Lung microvascular endothelial cell (primary cell): ENCODE measurements at places on chromosomes 11 and 22. TPM values are rescaled to one million over a fixed set of nuclear protein-coding genes. Genes with fewer than 3 reads are reported as not detected.

DNA sequence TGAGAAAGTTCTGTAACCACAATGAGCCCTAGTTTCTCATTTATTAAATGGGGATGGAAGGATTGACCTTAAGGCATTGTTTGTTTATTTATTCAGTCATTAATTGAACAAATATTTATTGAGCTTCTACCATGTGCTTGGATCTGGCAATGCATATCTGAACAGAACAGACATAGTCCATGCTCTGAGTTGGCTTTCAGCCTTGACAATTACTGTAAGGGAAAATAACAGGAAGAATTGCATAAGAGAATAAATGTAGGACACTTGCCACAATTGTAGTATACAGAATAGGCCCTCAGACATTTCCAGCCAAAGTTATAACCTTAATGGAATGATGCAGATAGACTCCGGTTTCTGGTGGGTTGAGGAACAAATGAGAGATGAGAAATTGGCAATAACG lies 160.5 kb upstream of the TTC12 start:
- DNase-seq = no peak

DNA sequence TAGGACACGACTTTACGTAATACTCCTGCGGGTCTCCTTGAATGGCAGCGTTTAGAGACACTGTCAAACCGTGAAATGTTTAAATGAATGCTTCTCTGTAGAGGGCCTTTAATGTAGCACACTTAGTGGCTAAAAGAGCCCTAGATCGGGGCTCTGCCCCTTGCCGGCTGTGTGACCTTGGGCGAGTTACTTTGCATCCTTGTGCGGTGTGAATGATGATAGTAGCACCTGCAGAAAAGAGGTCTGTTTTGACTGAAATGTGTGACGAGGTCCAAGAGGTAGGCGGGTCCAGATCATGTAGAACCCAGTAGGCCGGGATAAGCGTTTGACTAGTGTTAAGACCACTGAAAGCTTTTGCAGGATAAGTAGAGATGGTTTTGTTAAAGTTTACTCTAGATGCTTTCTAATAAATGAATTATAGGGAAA lies 866 bp downstream of the MED17 start:
- peak; percentile 16 for DNase-seq

DNA sequence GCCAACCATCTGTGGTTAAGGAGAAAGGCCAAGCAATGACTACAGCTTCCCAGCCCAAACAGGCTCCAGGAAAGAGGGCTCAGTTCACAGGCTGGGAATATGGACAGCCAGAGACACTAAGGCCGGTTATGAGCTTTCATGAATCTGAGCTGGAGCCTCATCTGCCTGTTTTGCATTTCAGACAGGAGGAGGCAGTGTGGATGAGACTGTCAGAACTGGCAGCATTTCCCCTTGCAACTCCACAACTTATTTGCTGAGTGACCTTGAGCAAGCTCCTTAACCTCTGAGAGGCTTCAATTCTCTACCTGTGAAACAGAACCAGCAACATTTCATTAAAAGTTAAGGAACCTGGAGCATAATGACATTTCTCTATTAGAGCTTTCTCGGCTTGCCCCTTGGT lies 264.0 kb downstream of the ETS1 start:
- peak; percentile 47 for DNase-seq

DNA sequence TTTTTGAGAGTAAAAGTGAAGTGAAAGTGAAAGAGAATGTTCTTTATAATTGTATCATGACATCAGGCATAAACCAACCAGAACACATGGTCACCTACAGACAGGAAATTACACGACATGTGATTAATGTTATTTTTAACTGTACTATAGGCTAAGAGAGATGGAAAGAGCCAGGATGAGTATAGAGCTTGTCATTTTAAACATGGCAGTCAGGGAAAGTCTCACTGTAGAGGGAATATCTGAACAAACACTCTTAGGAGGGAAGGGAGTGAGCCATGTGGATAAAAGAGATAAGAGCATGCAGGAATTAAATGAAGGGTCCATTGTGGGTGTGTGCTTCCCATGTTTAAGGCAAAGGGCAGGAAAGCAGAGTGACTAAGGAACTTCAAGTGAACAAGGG lies 599.1 kb upstream of the FAT3 start:
- no peak for DNase-seq

DNA sequence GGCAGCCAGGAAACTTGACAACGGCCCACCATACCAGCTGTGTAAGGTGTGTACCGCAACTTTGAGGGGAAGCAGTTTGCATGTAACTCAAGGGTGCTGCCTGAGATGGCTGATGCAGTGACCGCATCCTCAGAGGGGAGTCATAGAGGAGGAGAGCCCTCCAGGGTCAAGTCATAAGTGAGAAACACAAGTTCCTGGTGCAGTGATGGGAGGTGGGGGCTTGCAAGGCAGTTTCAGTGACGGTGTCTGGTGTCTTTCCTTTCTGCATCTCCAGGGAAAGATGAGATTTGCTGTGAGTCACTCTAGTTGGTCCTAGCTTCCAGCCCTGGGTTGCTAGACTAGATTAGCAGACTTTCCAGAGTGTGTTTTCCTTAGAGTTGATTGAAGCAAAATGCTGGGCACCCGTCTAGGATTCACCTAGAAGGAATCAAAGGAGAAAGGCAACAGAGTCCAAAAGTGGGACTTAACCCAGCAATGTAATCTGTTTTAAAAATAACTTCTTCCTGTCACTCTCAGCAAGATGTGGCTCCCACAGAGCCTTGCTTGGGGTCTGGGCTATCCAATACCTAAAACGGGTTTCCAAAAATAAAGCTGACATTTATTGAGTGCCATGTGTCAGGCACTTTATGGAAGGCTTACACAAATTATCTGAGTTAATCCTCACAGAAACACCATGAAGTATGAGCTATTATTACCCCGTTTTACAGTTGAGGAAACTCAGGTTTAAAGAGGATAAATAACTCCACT lies 265.4 kb upstream of the PLET1 start:
- DNase-seq = no peak

DNA sequence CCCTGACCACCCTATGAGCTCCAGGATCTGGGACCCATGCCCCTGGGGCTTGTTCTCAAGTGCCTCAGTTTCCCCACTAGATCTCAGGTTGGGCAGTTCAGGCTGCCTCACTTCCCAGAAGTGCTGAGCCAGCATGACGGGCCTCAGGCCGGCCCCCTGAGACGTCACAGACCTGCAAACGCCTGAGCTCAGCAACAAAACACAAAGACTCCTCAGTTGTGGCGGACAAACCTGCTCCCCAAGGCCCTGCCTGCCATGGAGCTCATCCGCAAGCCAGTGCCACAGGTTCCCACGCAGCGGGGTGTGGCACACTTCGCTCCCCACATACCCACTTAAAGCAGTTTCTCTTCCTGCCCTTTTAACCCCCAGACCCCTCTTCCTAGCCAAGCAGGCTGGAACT lies 45.2 kb downstream of the NECTIN1 start:
- DNase-seq = peak; percentile 18

Gene KRTAP5-8
- not detected in 2 replicates for total RNA-seq

GRCh38 chr22:50568626-50569025 lies 5.9 kb upstream of the SYCE3 start:
- no peak for DNase-seq

Gene MYOD1
- total RNA-seq = not detected in 2 replicates

DNA sequence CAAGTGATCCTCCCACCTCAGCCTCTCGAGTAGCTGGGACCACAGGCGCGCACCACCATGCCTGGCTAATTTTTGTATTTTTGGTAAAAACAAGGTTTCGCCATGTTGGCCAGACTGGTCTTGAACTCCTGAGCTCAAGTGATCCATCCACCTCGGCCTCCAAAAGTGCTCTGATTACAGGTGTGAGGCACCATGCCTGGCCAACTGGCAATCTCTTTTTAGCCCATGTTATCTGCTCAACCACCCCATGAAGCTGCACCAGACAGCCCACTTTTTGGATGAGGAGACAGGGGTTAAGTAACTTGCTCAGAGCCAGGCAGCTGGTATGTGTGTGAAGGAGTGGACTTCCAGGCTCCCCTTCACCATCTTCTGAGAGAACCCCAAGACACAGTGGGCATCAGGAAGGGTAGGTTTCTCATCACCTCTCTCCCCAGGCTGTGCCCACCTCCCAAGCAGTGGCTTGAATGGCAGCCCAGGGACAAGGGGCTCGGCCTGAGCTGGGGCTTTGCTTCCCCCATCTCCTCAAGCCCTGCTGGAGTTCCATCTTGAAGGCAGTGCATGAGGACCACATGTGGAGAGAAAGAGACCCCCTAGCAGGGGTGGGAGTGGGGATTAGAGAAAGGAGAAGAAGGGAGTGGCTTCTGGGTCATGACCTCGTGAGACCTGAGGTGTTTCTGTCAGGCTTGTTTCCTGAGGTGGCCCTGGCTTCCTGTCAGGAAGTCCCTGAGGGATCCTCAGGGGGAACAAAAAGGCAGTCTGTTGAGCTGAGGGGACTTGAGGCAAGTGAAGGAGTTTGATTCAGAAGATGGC lies 87.5 kb upstream of the PARVA start:
- no peak for DNase-seq

DNA sequence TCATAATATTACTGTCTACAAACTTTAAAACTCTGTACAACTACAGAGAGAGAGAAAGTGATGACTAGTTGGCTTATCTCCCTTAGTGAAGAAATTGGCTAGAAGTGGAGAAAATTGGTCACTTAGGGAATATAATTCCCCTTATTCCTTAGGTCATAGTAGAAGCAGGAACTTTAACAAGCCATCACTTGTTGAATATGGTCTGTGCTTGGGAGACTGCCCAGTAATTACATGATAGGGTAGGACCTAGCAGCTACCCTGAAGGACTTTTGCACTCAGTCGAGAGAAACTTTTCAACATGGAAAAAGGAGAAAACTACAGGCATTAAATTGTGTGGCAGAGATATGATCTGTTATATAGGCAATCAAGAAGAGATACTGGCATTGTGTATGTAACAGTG lies 576.5 kb upstream of the CCDC90B start:
- DNase-seq = no peak

Gene BTBD18
- total RNA-seq = not detected in 2 replicates

Gene CABP4
- 0.60 and 1.3 TPM in 2 replicates for total RNA-seq

GRCh38 chr11:9056467-9056866 lies 34.9 kb downstream of the SCUBE2 start:
- DNase-seq = no peak

- DNase-seq = no peak
Observed at GRCh38 chr22:38139901-38140300, 29.4 kb upstream of the BAIAP2L2 start.

- DNase-seq = no peak
Observed at GRCh38 chr11:134142536-134142935, 73.7 kb downstream of the JAM3 start.

DNA sequence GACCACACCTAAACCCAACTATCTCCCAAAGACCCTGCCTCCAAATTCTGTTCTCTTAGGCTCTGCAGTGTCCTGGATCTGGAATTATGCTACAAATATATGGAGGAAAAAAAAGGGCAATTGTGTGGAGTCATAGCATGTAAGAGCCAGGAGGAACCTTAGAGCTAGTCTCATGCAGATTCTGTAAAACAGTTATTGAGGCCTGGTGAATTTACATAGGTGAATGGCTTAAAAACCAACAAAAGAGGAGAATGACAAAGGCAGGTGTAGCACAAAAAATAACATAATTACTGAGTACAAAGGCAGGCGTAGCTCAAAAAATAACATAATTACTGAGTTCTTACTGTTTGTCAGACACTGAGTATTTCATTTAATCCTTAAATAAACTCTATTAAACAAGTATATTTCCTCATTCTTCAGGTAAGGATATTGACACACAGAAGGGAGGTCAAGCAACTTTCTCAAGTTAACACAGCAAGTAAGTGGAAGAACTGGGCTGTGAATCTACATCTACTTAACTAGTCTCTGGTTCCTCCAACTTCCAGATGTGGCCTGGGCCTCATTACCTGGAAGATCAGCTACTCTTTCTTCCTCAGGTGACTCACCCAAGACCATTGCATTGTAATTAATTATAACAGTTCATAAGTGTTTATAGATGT lies 938.9 kb upstream of the TENM4 start:
- no peak for DNase-seq

Gene OR52N4
- not detected in 2 replicates for total RNA-seq

Gene IL17RA
- 1.8 and 2.0 TPM in 2 replicates for total RNA-seq
